ENCODE measurements at places on chromosomes 2 and 18. TPM values are rescaled to one million over a fixed set of nuclear protein-coding genes. Genes with fewer than 3 reads are reported as not detected.

- DNase-seq: no peak
Observed at GRCh38 chr2:143146815-143147530, 17.8 kb downstream of the ARHGAP15 start.

DNA sequence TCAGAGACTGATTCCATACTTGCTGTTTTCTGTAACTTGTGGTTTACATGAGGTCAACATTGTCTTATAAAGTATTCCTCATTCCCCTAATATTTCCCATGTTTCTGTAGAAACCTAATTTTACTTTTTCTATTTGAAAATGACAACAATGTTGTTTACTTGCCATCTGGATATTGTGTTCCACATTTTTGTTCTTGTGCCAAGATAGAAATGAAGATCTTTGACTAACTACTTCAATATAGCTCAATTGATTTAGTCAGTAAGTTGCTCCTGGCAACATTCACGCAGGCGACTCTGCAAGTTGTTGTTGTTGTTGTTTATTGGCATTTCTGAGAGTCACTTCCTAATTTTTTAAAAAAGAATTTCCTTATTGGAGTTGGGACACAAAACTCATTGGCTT lies 69.5 kb downstream of the CAVIN2 start:
- DNase-seq: no peak

GRCh38 chr2:219297766-219298456 lies 11.3 kb downstream of the PTPRN start:
- DNase-seq: no peak

DNA sequence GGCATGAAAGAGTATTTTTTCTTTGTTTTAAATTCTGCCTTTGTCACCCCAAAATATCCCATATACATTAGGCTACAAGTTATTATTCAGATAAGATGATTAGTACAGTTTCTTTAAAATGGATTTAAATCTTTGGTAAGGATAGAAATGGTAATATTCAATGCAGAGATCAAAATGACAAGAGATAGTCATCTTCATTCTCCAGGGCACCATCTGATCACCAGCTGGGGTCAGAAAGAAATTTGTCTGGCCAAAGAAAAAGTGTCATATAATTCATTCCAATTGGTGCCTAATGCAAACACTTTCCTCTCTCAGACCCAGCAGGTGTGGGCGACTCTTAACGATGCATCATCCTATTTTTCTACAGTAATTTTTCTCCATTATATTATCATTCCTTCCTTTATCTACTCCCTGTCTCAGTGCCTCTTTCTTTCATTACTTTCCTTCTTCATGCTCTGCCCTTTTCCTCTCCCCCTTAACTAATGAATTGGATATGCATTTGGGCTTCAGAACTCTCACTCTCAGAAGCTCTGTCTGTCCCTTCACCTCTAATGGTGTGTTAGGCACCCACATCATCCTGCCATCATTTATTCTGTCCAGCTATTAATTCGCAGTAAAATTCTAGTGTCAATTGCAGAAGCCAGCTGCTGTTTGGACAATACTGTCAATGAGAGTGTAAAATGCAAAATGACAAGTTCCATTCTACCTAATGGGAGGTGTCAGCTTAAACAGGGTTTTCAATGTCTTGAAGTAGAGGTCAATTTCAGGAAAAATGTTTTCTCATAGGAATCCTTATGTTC lies 570.5 kb downstream of the TDRD15 start:
- DNase-seq: no peak

NPAS2 gene
- total RNA-seq: 4.0 TPM

SERPINB12 gene
- total RNA-seq: not detected
